ENCODE measurements at places on chromosomes 12 and 14.
A peak's percentile ranks its signal among the peaks of the same experiment; 100 is the strongest.

GRCh38 chr14:93533842-93534241, 103.1 kb downstream of the UNC79 start:
- peak; percentile 30 for DNase-seq

DNA sequence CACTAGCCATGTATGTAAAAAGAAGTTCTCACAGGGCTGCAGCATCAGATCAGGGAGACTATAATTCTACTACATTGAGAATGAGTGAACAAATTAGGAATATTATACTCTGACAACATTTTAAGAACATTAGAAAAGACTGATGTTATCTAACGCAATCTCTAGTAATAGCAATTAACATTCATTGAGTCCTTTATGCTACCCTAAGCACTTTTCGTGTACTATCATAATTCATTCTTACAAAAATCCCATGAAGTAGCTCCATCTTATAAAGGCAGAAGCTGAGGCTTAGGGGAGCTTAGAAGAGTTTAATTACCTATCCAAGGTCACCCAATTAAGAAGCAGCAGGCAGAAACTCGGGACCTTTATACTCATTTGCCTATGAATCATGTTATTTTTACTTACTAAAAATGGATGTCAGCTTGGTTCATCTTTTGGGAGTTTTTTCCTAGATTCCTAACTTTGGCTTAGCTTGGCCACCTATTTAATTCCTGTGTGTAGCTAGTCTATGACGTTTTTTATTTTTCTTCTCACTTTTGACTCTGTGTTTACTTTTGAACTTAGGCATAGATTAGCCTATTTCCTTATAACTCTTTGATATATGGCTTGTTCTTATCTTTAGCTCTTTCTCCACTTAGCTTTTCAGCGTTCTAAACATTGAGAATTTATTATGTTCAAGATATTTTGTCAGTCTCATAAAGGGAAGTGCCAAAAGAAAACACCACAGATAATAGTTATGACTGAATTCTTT, 333.5 kb upstream of the DCN start:
- DNase-seq = no peak

DNA sequence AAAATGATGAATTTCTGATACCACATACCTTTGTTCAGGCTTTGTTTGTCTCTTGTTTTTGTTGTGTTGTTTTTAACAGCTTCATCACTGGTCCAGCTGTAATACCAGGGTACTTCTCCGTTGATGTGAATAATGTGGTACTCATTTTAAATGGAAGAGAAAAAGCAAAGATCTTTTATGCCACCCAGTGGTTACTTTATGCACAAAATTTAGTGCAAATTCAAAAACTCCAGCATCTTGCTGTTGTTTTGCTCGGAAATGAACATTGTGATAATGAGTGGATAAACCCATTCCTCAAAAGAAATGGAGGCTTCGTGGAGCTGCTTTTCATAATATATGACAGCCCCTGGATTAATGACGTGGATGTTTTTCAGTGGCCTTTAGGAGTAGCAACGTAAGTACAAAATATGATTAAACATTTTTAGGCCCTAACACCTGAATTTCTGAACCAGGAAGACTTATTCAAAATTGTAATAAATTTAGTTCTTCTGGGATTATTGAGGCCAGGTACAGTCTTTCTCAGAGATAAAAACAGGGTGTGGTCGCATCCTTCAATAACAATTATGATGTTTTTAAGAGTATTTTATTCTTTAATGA, 22.4 kb downstream of the RXYLT1 start:
- peak; percentile 44 for DNase-seq

DNA sequence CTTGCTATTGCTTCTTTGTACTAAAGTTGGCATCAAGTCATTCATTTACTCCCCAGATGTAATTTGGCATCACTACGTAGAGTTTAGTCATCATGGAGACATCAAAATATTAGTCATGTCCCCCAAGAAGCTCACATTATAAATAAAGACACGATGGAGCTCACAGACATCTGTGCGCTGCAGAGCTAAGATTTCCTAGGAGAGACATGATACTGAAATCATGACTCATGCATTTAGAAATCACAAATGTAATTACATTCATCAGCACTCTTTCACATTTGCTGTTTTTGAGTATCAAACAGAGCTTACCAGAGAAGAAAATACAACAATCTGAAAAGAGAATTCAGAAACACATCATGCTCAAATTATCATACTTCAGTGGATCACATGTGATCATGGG, 169.8 kb downstream of the LRIG3 start:
- DNase-seq = no peak

DNA sequence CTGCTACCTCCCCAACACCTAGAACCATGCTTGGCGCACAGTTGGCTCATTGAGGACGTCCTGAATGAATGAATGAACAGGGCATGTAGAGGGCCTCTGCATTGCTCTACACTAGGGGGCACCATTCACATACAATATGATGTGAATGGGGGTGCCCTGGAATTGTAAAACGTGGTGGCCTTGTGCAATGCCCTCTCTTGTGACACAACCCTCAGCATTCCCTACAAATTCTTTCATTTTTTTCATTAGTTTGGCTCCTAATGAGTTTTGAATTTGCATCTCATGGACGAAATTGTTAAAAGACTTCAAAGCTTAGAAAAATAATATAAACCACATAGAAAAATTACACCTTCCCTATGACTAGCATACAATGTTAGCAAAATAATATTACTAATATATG, 2.3 kb upstream of the DIO2 start:
- peak; percentile 16 for DNase-seq

DNA sequence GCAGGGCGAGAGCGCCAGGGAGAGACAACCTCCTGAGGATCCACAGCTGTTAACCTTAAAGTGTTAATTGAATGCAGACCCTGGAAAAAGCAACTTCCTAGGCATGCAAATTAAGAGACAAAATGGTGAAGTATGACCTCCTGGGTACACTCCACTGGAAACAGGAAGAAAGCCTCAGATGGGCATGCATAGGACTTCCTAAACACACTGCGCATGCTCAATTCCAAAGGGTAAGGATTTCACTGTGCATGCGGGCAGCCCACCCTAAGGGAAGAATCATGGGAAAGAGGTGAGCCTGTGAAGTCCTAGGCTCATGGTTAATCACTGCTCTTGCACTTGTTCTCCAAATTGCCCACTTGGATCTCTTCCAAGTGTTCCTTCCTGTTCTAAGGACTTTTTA, 80.5 kb upstream of the CAPRIN2 start:
- no peak for DNase-seq

DNA sequence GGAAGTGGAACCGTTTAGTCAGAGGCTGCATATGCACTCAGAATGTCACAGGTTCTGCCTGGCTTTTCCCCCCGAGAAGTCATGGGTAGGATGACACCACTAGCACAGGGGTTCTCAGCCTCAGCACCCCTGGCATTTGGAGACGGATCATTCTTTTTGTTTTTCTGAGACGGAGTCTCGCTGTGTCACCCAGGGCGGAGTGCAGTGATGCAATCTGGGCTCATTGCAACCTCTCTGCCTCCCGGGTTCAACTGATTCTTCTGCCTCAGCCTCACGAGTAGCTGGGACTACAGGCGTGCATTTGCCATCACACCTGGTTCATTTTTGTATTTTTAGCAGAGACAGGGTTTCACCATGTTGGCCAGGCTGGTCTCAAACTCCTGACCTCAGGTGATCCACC, 28.1 kb downstream of the BCL7A start:
- DNase-seq = no peak

DNA sequence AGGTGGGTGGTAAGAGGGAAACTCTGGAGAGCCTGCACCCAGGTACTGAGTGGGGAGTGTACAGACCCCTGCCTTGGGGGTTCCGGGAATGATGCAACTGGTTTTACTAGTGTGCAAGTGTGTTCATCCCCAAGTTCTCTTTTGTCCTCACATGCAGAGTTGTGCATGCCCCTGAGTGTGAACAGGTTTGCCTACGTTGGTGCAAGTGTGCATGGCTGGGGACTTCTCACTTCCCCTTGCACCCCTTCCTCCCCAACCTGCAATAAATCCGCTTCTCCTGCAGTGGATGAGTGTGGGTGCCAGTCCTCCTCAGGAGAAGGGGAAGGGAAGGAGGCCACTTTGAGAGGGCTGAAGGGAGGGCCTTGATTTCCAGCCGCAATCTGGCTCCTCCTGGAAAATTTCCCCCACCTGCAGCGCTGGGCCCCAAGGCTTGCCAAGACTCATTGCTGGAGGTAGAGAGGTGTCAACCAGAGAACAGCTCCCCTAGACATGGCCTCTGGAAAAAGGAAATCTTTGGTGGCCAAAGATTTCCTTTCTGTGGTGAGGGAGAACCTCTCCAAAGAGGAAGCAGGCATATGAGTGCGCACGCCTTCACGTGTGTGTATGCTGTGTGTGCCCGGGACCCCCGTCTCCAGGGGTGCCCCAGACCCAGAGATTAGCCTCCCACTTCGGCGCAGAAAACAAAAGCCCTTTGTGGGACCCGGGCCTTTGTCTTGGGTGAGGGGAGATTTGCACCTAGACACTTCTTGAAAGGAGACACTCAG, 5.5 kb downstream of the AQP2 start:
- DNase-seq = peak; percentile 75

DNA sequence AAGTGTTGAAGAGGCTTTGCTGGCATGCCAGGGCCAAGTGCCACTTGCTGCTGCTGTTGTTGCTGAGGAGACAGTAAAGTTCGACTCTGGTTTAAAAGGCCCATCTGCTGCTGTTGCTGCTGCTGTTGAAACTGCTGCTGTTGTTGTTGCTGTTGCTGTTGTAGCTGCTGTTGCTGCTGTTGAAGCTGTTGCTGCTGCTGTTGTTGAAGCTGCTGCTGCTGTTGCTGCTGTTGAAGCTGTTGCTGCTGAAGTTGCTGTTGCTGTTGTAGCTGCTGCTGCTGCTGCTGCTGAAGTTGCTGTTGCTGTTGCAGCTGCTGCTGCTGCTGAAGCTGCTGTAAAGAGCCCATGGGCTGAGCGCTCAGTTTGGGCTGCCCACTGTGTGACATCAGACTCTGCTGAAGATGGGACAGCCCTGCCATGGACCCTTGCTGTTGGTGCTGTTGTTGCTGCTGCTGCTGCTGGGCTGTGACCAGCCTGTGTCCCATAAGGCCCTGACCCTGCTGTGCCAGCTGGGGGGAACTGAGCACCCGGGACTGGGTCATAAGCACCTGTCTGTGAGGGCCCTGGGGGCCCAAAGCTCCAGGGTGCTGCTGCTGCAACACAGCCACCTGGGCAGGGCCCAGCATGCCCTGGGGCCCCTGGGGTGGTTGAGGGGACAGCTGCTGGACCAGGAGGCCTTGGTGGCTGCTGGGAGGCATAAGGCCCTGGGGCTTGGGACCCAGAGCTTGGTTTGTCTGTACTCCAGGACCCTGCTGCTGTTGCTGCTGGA, 14.3 kb upstream of the PRKAG1 start:
- DNase-seq = no peak

GRCh38 chr14:38554026-38554425, 298.1 kb upstream of the CLEC14A start:
- no peak for DNase-seq

DNA sequence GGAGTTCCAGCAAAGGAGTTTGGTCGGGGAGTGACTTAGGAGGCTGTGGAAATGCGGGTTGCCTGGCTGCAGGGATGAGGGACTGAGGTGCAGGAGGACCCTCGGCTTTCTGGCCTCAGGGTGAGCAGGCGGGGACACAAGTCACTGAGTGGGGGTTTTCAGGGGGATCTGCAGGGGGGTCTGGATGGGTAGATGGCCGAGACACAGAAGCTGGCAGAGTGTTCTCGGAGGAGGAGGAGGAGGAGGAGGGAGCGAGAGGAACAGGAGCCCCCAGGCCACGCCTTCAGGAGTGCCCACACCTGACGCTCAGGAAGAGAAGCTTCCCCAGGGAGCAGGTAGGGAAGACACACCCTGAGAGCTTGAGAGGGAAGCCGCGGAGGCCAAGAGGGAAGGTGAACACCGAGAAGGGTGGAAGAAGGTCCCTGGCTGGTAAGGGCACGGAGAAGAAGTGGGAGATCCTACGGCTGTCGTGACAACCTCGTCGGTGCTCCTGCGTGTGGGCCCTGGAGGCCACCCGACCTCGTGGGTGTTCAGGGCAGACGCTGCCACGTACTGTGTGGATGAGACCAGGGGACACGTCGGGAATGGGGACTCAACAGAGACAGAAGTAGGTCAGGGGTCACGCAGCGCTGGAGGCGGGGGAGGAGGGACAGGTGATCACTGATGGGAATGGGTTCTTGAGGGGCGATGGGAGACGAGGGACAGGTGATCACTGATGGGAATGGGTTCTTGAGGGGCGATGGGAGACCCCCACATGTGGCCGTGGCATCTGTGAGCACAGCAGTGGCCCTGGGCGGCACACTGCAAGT, 109.4 kb downstream of the PIWIL1 start:
- no peak for DNase-seq

DNA sequence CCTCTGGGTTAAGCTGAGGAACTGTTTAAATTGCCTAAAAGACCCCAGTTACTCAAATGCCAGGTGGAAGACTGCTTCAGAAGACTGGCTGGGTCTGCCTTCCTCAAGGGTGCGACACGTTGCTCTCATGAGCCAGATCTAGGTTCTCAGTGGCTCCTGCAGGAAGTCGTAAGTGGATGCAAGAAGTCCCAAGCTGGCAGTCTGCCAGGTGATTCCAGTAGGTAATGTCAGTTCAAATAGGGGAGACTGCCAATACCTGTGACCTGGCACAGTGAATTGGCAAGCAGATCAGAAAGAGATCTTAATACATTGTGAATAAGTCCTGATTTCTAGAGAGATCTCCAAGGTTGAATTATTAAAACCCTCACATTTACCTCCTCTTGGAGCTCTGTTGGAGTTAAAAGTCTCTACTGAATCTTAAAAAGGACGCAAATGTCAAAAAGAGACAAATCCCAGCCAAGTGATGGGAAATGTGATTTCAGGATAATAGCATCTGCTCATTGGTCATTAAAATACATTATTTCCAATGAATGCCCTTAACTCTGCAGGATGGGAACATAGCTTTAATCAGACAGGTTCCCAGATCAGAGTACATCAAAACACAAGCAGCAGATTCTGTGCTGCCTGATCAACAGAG, 98.8 kb upstream of the FRMD6 start:
- no peak for DNase-seq

GRCh38 chr12:120818416-120818815, 85.7 kb downstream of the SPPL3 start:
- DNase-seq = no peak

- no peak for DNase-seq
These were observed 24.1 kb upstream of the CRADD start for GRCh38 chr12:93653079-93653478.

All from common myeloid progenitor, CD34-positive (primary cell).